ENCODE measurements at places on chromosomes 1 and 21.
A peak's percentile ranks its signal among the peaks of the same experiment; 100 is the strongest.

GRCh38 chr1:87167848-87168525, 160.7 kb upstream of the LMO4 start:
- DNase-seq, result no peak

GRCh38 chr1:207078578-207079132, 10.0 kb upstream of the C4BPB start:
- DNase-seq, result no peak

DNA sequence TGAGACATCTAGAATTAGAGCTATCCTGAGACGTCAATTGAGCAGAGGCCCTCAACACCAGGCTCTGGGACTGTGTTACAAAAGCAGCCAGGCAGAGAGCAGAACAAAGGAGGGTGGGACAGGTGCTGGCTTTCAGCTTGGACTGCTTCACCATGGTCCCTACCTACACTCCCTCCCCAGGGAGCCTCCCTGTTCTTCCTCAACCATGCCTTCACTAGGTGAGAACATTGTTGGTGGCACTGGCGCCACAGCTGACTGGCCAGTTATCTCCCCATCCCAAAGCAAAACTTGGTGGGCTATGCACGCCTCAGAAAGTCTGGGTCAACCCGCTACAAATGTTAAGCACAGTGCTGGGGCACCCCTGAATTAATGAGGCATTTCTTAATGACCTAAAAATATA, 87.8 kb downstream of the NMNAT2 start:
- DNase-seq, result no peak

DNA sequence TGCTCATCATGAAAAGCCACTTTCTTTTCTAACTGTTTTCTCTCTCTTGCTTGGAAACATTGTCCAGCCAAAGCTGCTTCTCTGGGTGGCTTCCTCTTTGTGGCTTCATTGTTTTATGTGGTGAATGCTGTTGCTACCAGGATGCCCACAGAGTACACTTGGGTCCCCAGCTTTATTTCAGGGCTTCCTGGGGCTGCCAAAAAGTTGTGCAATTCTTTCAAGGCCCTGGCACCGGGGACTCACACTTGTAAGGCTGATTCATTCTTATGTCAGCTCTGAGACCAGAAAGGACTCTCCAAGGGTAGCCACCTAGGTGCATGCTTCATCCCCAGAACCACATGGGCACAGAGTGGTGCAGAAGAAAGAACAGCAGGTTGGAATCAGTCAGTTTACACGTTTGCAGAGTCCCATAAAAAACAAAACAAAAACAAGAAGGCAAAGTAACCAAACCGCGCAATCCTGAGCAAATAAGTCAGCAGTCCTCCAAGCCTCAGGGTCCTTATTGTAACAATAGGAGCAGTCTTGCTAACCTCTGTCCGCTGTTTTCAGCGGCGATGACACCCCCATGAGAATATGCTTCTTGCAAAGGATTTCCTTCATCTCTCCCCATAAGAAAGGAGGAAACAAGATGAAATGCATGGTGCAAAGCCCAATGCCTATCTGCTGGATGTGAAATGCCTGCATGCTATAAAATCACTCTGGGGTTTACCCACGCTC, 89.9 kb upstream of the SSX2IP start:
- peak; percentile 89 for DNase-seq
